HS-27A (cell line): ENCODE measurements at places on chromosomes 13 and 19.

- no peak for DNase-seq
Measured at GRCh38 chr13:100722517-100722916, 47.9 kb upstream of the TMTC4 start.

GRCh38 chr19:4172861-4173473 lies 9.4 kb downstream of the SIRT6 start:
- no peak for DNase-seq

DNA sequence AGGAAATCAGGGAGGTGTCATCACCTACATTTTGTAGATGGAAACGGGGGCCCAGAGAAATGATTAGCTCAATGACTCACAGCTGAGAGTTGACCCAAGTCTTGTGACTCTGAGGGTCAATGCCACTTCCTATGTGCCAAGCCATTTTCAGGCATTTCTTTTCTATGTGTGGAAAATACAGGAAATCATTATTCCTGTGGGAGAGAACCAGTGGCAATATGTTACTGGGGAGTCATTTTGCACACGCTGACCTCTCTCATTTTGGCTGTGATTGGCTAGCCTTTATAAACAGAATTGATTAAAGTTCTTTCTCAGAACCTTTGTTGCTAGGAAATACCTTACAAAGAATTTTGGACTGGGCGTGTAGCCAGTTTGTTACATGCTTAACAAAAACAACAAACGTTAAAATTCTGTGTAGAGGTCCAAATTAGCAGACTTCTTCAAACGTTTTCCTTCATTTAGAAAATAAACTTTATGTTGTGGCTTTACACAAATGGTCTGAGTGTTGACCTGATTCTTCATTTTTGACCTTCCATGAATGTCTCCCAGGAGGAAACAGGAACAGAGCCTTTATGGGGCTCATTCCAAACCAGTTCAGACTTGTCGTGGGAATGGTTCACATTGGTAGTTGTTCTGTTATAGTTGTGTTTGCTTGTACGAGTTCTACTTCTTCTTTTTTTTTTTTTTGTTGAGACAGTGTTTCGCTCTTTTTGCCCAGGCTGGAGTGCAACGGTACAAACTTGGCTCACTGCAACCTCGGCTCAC lies 11.4 kb downstream of the PCCA start:
- DNase-seq: peak; percentile 33

- DNase-seq: no peak
Measured at GRCh38 chr19:19140476-19140875, 2.2 kb upstream of the TMEM161A start.

DNA sequence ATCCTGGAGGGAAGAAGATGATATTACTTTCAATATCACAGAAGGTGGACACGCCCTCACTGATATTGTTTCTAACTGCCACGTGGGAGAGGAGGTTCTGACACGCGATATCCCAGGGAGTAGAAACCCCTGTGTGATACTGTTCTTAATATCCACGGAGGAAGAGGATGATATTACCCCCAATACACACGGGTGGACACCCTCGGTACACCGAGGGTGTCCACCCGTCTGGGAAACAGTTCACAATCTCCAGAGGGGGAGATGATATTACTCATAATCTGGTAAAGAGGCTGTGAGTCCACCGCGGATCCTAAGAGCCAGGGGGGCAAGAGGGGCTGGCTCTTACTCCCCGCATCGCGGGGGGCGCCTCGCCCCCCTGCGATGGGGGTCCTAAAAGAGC lies 29.7 kb upstream of the RGCC start:
- no peak for DNase-seq

DNA sequence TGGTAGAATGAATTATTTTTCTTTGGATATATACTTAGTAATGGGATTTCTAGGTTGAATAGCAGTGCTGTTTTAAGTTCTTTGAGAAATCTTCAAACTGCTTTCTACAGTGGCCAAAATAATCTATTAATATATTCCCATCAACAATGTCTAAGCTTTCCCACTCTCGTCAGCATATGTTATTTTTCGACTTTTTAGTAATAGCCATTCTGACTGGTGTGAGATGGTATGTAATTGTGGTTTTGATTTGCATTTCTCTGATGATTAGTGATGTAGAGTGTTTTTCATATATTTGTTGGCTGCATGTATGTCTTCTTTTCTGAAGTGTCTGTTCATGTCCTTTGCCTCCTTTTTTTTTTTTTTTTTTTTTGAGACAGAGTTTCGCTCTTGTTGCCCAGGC lies 90.2 kb upstream of the CSNK1A1L start:
- no peak for DNase-seq

GRCh38 chr19:40381321-40381720 lies 8.7 kb downstream of the HIPK4 start:
- DNase-seq: no peak

- no peak for DNase-seq
Measured at GRCh38 chr13:85601526-85601925, 197.7 kb downstream of the SLITRK6 start.

GRCh38 chr19:1483979-1484428 lies 5.0 kb upstream of the C19orf25 start:
- DNase-seq: no peak

DNA sequence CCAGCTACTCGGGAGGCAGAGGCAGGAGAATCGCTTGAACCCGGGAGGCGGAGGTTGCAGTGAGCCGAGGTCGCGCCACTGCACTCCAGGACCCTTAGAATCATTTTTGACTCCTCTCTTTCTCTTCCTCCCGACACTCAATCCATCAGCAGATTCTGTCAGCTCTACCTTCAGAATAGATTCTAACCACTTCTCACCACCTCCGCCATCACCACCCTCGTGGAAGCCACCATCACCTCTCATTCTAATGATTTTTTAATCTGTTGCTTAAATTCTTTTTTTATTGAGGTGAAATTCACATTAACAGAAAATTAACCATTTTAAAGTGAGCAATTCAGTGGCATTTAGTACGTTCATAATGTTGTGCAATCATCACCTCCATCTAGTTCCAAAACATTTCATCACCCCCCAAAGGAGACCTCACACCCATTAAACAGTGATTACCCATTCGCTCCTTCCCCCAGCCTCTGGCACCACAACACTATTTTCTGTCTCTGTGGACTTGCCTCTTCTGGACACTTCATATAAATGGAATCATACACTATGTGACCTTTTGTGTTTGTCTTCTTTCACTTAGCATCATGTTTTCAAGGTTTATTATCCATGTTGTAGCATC lies 5.0 kb upstream of the CCDC61 start:
- DNase-seq: no peak

DNA sequence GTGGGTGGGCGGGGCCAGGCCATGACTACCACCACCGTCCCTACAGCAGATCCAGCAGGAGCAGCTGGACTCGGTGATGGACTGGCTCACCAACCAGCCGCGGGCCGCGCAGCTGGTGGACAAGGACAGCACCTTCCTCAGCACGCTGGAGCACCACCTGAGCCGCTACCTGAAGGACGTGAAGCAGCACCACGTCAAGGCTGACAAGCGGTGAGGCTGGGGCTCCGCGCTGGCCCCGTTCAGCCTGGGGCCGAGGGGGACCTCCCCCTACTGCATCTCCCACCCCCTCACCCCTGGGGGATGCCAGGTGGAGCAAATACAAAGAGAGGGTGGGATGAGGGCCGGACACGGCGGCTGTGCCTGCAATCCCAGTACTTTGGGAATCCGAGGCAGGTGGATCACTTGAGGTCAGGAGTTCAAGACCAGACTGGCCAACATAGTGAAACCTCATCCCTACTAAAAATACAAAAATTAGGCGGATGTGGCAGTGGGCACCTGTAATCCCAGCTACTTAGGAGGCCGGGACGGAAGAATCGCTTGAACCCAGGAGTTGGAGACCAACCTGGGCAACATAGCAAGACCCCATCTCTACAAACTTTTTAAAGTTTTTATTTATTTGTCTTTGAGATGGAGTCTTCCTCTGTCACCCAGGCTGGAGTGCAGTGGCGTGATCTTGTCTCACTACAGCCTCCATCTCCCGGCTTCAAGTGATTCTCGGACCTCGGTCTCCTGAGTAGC lies 18.1 kb upstream of the CELF5 start:
- no peak for DNase-seq

DNA sequence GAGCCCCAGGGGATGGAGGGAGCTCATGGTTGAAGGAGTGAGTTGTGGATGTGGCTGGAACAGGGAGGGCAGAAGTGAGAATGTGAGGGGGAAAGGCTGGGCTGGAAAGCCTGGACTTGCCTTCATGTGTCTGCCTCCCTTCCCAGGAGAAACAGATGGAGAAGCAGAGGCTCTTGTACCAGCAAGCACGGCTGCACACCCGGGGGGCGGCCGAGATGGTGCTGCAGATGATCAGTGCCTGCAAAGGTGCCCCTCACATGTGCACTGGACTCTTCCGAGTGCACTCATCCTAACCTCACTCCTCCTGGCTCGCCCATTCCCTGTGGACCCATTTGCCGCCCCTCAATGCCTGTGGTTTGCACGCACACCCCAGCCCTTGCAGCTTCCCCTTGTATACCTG lies 83.2 kb downstream of the MAP4K1 start:
- DNase-seq: no peak

DNA sequence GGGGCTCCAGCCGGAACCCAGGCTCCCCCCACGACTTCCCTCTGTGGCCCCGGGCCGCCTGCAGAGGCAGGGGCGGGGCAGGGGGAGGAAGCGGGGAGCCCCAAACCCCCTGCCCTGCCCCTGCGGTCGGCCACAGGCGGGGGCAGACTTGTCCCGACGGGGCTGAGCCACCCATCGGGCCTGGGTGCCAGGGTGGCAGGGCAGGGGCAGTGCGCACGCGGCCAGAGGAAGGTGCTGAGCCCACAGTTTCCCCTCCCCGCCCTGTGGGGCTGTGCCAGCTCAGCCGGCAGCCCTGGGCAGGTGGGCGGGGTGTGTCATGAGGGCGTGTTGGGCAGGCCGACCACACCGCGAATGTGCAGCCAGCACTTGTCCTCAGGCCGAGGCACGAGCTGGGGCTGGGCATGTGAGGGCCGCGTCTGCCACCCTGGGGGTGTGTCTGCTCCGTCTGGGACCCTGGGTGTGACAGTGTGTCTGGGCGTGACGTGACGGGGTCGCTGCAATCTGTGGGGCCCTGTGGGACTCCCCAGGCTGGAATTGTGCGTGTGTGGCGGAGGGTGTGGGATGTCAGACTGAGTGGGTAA lies 17.7 kb downstream of the CCDC97 start:
- no peak for DNase-seq

GRCh38 chr13:83987394-83987793 lies 105.1 kb upstream of the SLITRK1 start:
- no peak for DNase-seq

DNA sequence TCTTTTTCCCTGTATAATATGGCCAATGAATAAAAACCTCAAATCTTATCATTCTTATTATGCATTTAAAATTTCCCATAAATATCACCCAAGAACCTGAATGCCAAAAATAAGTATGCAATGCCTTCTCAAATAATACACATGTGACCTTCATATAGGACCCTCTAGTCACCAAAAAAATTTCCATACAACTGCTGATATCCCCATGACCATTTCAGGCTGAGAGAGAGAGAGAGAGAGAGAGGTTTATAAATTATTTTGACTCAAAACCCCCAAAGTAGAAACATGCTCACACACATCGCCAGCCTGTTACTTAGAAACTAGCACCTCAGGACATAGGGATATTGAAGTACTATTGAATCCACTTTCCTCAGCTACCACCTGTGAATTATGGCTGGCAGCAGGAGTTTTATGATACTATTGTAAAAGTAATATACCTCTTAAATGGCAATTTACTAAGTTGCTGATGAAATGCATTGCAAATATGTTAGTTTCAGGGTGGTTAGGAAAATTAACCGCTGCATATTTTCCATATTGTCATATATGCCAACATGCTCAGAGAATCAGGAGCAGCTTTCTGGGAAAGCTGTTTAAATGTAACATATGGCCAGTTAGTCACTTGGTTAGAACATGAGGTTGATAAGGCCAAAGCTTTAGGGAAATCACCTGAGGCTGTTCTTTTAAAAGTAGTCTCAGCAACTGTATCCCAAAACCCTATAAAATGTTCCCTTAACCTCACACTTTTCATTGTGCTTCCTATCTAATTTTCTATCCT lies 230.8 kb downstream of the DCT start:
- no peak for DNase-seq

- no peak for DNase-seq
Measured at GRCh38 chr13:99046851-99047250, 69.0 kb upstream of the DOCK9 start.

- DNase-seq: no peak
Measured at GRCh38 chr19:21674454-21674853, 92.9 kb downstream of the ZNF100 start.

DNA sequence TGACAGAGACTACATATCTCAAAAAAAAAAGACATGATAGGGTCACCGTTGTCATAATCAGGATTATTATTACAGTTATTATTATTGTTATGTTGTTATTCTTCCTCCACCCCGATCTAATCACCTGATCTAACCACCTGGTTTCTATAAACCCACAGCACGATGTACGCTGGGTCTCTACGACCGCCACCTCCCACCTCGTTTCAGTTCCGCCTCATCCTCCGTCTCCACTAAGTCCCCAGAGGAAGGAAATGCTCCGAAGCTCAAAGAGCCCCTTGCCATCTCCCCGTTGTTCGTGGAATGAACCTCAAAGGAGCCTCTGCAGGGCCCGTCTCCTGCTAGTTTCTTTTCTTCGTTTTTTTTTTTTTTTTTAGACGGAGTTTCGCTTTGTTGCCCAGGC lies 15.9 kb upstream of the MEIS3 start:
- DNase-seq: no peak

GRCh38 chr13:112065867-112066623 lies 904 bp upstream of the SOX1 start:
- no peak for DNase-seq

DNA sequence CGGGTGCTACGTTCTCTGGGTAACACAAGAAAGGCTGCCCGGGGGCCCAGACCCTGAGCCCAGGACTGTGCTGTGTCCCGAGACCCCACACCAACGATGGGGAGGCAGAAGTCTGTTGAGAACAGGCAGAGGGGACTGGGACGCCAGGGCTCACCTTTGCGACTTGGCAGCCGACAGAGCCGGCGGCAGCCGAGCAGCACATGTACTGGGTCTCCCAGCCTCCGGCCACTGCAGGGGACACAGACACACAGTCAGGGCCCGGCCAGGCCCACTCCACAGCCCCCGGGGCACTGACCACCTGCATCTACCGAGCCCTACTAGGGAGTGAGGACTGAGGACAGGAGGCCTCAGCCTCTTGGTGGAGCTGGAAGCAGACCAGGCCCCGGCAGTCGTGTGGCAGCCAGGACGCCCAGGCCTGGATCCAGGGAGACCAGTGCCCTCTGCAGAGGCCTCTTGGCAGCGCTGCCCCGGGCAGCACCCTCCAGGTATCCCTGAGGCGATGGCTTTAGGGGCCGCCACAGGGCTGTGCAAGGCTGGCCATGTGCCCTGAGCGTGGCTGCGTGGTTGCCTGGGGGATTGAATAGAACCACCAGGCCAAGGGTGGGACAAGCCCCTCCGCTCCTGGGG lies 5.6 kb upstream of the ATP8B3 start:
- DNase-seq: no peak

- no peak for DNase-seq
Measured at GRCh38 chr19:6099599-6099998, 10.7 kb downstream of the RFX2 start.
